Activated naive CD4-positive, alpha-beta T cell treated with anti-CD3 and anti-CD28 coated beads, Interleukin-2, amount 10 ng/mL, durations not matched to agents 7 days and 5 days (primary cell): ENCODE measurements at places on chromosomes 12 and 14.

GRCh38 chr14:99322731-99323599, 51.0 kb upstream of the BCL11B start:
- no peaks in the 10 kb centered on the region for H3K36me3 ChIP-seq
- H3K27me3 ChIP-seq, result peaks cover 4% of the 10 kb centered on the region

DNA sequence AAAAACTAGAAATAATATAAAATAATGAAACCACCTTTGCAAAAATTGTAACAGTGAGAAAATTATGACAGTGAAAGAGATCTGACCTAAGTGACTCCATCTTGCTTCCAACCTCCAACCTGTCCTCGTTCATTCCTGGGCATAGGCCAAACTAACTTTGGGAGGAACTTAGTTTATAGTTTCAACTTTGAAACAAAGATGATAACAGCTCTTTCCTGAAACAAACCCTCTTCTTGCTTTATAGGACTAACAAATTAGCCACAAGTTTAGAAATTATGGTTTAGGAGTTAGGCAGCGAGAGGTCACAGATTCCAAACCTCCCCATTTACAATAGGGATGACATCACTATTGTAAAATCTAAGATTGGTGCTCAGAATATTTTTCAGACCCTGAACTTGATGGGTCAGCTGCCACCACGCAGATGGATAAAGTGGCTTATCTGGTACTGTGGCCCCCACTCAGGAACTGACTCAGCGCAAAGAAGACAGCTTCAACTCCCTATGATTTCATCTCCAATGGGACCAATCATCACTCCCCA, 32.8 kb upstream of the OR10AD1 start:
- H3K4me1 ChIP-seq, result no peaks in the 10 kb centered on the region
- H3K27ac ChIP-seq, result no peak overlapping the region
- H3K4me3 ChIP-seq, result no peak overlapping the region
- H3K36me3 ChIP-seq, result no peaks in the 10 kb centered on the region
- DNase-seq, result no peak

GRCh38 chr14:42057111-42057510, 450.4 kb downstream of the LRFN5 start:
- no peak overlapping the region for H3K4me3 ChIP-seq
- no peak for DNase-seq
- no peaks in the 10 kb centered on the region for H3K4me1 ChIP-seq
- no peaks in the 10 kb centered on the region for H3K27me3 ChIP-seq

DNA sequence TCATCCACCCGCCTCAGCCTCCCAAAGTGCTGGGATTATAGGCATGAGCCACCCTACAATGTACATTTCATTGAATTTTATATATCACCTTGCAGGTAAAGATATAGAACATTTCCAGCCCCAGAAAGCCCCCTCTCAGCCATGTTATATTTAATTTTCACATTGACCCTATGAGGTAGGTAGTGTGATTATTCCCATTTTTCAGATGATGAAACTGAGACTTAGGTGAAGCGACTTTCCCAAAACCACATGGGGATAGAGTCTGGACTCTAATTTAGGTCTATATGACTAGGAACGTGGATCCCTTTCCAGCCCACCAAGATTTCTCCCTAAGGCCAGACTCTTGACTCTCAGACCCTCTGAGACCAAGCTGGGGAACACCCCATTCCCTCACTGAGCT, 15.7 kb upstream of the POP5 start:
- DNase-seq, result no peak
- H3K36me3 ChIP-seq, result no peaks in the 10 kb centered on the region
- H3K27me3 ChIP-seq, result peaks cover 42% of the 10 kb centered on the region
- H3K4me1 ChIP-seq, result no peaks in the 10 kb centered on the region
- no peak overlapping the region for H3K27ac ChIP-seq
